Fibroblast of gingiva (primary cell): ENCODE measurements at places on chromosomes 13 and 19.
A peak's percentile ranks its signal among the peaks of the same experiment; 100 is the strongest.

GRCh38 chr13:39510316-39510695 lies 92.7 kb downstream of the LHFPL6 start:
- no peak for DNase-seq

- peak; percentile 97 for DNase-seq
Measured at GRCh38 chr19:8342684-8343482, at the start of gene KANK3. Gene KANK3, minus strand, starts transcription at chr19:8343262. Its CDS starts 5,434 bp downstream, at chr19:8337828.

DNA sequence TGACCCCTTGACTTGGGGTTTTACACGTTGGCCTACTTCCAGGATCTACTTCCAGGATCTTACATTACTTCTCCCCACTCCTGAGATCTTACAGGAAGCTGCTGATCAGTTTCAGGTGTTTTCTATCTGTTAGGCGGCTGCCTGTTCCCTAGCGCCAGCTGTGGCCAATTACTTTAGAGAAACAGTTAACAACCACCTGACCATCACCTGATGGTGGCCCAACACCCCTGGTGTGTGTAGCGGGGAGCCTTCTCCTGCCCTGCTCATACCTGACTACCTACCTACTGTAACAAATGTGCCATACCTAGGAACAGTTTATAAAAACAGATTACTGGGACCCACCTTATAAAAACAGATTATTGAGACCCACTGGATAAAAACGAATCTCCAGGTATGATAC lies 2.8 kb upstream of the POP4 start:
- DNase-seq: no peak

DNA sequence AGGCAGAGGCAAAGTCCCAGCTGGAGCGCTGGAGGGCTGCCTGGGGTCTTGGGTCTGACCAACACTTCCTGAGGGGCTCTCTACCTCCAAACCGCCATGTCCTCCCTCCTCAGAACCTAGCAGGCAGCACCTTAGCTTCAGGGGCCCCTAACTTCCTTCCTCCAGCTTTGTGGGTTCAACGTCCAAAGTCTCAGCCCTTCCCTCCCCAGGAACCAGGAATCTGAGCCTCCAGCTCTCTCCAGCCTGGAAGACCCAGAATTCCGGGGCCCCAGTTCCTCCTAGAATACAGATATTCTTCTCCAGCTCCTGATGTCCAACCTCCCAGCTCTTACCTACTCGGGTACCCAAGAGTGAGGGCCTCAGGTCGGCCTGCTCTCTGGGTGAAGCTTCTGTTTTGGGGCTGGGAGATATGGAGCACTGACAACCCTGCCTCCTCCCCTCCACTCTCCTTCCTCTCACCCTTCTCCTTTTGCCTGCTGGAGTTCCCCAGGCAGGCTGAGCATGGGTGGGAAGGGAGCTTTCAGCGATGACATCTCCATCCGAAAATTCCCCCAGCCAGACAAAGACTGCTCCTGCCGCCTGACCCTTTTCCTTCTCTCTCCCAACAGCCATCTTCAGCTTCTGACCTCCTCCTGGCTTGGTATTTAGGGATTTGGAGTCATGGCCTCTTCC lies 3.5 kb downstream of the TMEM150B start:
- no peak for DNase-seq

DNA sequence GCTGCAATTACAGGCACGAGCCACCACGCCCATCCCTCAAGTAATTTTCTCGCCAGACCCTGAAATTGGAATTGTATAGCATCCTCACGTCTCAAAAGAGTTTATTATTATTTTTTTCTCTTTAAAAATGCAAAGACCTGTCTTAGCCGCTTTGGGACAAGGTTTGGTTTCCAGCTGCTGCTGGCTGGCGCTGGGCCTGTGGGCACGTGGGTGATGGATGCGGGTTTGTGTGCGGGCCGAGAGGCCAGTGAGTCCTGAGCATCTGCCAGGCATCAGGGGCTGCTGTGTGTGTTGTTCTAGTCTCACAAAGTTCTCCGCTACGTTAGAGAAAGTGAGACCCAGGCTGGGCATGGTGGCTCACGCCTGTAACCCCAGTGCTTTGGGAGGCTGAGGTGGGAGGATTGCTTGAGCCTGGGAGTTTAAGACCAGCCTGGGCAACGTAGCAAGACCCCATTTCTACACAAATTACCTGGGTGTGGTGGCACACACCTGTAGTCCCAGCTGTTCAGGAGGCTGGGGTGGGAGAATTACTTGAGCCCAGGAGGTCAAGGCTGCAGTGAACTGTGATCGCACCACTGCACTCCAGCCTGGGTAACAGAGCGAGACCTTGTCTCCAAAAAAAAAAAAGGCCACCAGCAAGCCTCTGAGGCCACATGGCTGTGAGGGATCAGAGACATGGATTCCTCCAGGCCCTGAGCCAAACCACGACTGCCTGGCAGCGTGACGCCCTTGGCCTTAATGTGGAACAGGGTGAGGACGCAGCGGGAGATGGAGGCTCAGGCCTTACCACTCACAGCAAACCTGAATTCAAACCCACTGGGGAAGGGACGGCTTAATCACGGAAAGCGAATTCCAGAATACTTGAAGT lies 4.7 kb upstream of the TMPRSS9 start:
- DNase-seq: peak; percentile 71

DNA sequence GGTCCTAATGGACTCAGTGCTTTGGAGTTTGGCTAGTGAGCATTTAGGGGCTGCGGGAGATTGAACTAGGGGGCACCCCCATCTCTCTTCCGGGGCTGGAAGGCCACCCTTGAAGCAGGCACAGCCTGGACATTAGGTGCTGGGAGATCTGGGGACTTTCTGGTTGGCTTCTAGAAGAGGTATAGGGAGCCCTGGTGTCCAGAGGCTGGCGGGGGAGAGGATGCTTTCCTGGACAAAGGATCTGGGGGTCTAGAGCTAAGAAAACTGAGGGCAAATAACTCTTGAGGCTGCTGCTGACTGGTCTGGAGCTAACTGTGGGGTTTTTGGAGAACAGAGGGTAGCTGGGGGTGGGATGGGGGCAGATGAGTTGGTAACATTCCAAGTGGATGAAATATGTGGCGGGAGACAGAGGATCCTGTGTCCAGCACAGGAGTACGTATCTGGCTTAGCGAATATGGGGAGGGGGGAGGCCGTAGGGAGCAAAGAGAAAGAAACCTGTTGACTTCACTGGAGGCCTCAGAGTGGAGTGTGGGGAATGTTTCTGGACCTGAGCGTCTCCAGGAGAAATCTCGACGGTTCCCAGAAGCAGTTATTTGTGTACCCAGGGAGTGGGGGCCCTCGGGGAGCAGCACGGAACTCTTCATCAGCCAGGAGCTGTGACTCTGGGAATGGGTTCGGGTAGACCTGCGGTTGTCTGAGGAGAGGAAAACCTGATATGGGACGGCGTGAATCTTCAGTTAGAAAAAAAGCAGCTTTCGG lies 1.4 kb downstream of the HNRNPUL1 start:
- peak; percentile 7 for DNase-seq

GRCh38 chr19:51327066-51328001 lies 14.6 kb downstream of the VSIG10L start:
- DNase-seq: peak; percentile 19

- peak; percentile 31 for DNase-seq
Measured at GRCh38 chr13:49814551-49815270, 22.2 kb upstream of the KPNA3 start.

DNA sequence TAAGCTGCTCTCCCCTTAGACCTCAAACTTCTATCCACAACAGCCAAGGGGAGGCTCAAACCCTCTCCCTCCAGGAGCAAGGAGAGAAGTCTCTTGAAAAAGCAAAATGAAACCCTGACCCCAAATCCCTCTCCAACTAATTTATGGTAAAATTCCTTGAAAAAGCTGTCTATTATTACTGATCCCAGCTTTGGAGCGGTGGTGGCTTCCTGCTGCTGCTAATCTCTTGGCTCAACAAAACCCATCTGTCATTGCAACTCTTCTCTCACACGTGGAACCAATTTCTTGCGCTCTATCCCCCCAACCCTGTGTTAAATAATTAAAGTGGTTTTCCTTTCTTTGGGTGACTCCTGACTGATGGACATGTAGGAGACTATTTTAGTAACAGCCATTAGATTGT lies 64.1 kb upstream of the OXGR1 start:
- no peak for DNase-seq

- peak; percentile 39 for DNase-seq
Measured at GRCh38 chr13:97122381-97122996, 99.6 kb upstream of the MBNL2 start.

DNA sequence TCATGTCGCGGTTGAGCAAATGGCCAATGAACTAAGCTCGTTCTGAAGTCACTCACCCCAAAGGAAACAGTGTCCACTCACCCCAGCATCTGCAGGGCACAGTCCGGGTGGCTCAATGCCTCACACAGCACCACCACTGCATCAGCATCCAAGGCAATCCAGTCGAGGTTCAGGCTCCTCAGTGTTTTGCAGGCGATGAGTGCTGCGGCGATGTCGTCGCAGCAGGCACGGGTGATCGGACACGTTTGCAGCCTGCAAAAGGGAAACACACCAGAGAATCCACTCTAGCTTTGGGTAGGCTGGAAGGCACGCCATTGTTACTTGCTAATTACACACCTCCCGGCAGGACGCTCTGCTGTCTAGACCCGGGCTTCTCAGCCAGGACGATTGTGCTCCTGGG lies 26.5 kb downstream of the NLRP9 start:
- DNase-seq: no peak

DNA sequence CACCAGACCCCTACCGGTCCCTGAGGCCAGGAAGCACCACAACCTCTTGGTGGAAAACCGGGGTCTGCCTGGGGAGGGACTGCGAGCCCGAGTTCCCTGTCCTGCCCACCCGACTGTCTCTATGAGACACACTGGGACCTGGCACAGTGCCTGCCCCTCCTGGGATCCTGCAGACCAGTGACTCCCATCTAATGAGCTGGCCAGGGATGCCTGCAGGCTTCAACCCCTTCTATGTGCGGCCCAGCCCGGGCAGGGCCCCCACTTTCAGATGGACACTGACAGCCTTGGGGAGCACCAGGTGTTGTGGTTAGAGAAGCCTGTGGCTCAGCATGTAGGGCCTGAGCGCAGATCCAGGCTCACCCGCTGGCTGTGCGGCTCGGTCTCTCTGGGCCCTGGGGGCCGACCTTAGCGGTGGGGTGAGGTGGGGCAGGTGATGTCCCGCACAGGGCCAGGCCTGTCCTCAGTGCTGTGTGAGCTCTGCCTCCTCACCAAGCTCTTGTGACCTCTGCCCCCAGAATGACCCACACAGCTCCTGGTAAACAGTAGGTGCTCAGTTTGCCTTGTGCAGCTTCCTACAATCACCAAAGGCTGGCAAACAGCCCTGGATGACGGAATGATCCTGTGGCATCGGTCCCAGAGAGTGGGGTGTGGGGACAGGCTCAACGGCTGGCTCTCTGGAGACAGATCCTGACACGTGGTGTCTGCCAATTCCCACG lies 17.9 kb upstream of the CACTIN start:
- no peak for DNase-seq

GRCh38 chr13:45299194-45299593 lies 41.8 kb downstream of the TPT1 start:
- no peak for DNase-seq

- no peak for DNase-seq
Measured at GRCh38 chr13:69213396-69213795, 894.2 kb upstream of the ATXN8OS start.

DNA sequence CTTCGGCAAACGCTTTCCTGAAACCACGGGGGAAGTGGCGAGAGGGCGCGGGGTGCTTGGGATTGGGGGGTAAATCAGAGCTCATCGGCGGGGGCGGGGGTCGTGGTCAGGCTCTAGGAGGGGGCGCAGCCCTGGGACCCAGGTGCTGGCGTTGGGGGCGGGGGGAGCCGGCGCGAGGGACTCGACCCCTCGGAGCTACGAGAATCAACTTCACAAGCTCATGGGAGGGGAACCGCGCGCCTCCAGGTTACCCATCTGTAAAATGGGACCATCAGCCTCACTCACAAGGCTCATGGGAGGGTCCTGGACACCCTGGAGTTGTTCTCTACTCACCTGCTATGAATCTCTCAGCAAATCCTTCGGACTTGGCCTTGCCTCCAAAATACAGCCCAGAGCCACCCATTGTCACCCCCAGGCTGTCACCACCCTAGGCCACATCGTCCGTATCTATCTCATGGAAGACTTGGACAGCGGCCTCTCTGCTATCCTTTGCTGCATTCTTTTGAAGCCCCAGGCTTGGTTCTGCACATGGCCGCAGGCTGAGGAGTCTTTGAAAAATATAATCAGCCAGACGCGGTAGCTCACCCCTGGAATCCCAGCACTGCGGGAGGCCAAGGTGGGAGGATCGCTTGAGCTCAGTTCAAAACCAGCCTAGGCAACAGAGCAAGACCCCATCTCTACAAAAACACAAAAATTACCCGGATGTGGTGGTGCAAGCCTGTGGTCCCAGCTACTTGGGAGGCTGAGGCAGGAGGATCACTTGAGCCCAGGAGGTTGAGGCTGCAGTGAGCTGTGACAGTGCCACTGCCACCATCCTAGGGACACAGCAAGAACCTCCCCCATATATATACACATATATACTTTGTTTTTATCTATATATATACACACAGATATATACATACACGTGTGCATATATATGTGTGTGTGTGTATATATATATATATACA lies 939 bp upstream of the RANBP3 start:
- DNase-seq: no peak

DNA sequence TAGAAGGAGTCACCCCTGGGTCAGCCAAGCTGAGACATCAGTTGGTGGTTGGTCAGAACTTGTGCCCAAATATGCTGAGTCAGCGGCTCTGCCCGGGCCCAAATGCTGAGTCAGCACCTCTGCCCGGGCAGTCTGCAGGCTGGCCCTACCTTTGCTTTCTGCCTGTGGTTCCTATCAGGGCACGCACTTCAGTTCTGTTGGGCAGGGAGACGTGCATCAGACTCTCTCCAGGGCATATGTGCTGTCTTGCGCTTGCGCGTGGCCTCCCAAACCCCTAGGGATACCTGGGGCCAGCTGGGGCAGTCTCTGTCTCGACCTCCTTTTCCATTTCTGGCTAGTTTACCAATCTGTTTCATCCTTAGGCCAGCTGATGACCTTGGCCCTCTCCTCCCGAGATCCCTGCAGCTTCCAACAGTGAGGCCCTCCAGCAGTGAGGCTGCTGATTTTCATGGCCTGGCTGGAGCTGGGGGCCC lies 24.4 kb upstream of the LDLR start:
- DNase-seq: peak; percentile 25

DNA sequence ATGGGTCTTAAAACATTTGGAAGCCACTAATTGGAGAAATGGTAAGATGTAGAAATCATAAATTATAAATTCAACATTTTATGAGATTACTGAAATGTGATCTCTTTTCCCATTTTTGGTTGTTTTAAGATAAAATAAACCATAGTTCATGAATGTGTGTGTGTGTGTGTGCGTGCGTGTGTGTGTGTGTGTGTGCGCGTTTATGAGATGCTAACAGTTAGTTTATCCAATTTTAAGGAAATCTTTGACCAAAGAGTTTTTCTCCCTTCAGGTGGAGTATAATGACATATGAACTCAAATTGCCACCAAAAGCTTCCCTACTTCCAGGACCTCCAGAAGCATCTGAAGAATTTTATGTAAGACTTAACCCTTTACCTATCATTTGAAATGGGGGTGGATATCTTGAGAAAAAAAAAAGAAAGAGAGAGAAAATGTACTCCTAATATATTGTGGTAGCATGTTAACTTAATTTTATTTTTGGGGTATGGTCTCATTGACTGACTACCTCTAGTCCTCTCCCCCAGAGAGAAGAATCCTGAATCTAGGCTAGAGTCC lies 98.1 kb upstream of the AKAP11 start:
- DNase-seq: no peak

- DNase-seq: no peak
Measured at GRCh38 chr13:29497137-29497654, 98.3 kb downstream of the SLC7A1 start.

- no peak for DNase-seq
Measured at GRCh38 chr13:53545340-53545941, 516.8 kb downstream of the OLFM4 start.

GRCh38 chr13:77535448-77535847 lies at the start of gene SCEL:
Gene SCEL, plus strand, starts transcription at chr13:77535706. Its CDS starts 20,170 bp downstream, at chr13:77555876.
- DNase-seq: no peak
